Left ventricle myocardium inferior (tissue), 1 donor: ENCODE measurements at places on chromosomes 1 and 21. TPM values are rescaled to one million over a fixed set of nuclear protein-coding genes. Genes with fewer than 3 reads are reported as not detected.

CACNA1S gene
- not detected for total RNA-seq

SRP9 gene
- 205 TPM for total RNA-seq

CRYAA gene
- not detected for total RNA-seq

GRCh38 chr1:6612641-6613360 is 730 bp upstream of the PHF13 start:
- peak; percentile 36 for DNase-seq
- no peaks in the 10 kb centered on the region for H3K27me3 ChIP-seq
- peaks cover 69% of the 10 kb centered on the region for H3K4me1 ChIP-seq
- peaks cover 5% of the 10 kb centered on the region for H3K36me3 ChIP-seq

- no peaks in the 10 kb centered on the region for H3K36me3 ChIP-seq
- H3K4me1 ChIP-seq, result peaks cover 6% of the 10 kb centered on the region
- H3K27ac ChIP-seq, result no peak overlapping the region
- DNase-seq, result no peak
Measured at GRCh38 chr1:19007491-19008441, 51.3 kb upstream of the IFFO2 start.

DNA sequence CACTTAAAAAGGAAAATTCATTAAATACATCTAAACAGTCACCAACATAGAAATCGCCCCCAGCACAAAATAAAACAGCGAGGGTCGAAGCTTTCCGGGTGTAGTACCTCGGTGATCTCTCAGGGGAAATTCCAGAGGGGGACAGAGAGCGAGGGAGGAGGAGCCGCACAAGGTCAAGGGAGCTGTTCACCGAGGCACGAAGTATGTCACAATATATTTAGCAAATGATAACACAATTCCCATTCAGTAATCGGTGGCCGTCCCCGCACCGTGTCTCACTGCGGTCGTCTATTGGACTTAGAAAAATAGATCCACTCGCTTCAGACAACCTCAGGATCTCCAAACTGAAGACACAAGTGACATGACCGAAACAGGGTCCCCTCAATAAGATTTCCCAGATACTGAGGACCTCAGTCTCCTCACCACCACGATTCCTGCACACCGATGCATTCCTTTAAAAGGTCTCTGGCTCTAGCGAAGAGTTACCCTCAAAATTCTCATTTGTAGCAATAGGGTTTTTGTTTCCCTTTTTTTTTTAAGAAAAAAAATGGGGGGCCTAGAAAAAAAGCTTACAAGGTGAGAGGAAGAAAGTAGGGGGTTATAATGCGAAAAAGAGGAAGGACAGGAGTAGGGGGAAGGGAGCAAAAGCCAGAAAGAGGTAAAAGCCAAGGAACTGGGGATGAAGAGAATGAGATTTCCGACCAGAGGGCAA is 1.1 kb downstream of the LPGAT1 start:
- H3K4me3 ChIP-seq, result peak overlapping the region; percentile 81
- peaks cover 4% of the 10 kb centered on the region for H3K36me3 ChIP-seq
- peaks cover 40% of the 10 kb centered on the region for H3K4me1 ChIP-seq
- peak overlapping the region; percentile 94 for H3K27ac ChIP-seq
- H3K27me3 ChIP-seq, result no peaks in the 10 kb centered on the region

GRCh38 chr1:225534135-225534534 is 106.3 kb upstream of the LBR start:
- H3K27ac ChIP-seq, result no peak overlapping the region
- H3K4me1 ChIP-seq, result peaks cover 24% of the 10 kb centered on the region
- H3K27me3 ChIP-seq, result no peaks in the 10 kb centered on the region
- no peak overlapping the region for H3K4me3 ChIP-seq
- no peaks in the 10 kb centered on the region for H3K36me3 ChIP-seq

GRCh38 chr1:70836456-70836855 is 211.2 kb downstream of the PTGER3 start:
- no peaks in the 10 kb centered on the region for H3K4me1 ChIP-seq
- no peak for DNase-seq
- H3K36me3 ChIP-seq, result no peaks in the 10 kb centered on the region
- H3K27me3 ChIP-seq, result no peaks in the 10 kb centered on the region

GRCh38 chr1:201028461-201028889 is 5.0 kb upstream of the KIF21B start:
- H3K27ac ChIP-seq, result peak overlapping the region; percentile 34
- peaks cover 37% of the 10 kb centered on the region for H3K4me1 ChIP-seq
- H3K4me3 ChIP-seq, result no peak overlapping the region
- H3K36me3 ChIP-seq, result no peaks in the 10 kb centered on the region

GRCh38 chr1:112450773-112451172 is 54.8 kb downstream of the CTTNBP2NL start:
- no peak for DNase-seq
- H3K36me3 ChIP-seq, result peaks cover 51% of the 10 kb centered on the region
- H3K4me3 ChIP-seq, result no peak overlapping the region
- no peak overlapping the region for H3K27ac ChIP-seq
- H3K4me1 ChIP-seq, result peaks cover 24% of the 10 kb centered on the region

- DNase-seq, result peak; percentile 53
- H3K27ac ChIP-seq, result no peak overlapping the region
- peaks cover 8% of the 10 kb centered on the region for H3K4me1 ChIP-seq
- H3K36me3 ChIP-seq, result no peaks in the 10 kb centered on the region
Measured at GRCh38 chr1:38587766-38588165, 271.8 kb downstream of the RRAGC start.

DNA sequence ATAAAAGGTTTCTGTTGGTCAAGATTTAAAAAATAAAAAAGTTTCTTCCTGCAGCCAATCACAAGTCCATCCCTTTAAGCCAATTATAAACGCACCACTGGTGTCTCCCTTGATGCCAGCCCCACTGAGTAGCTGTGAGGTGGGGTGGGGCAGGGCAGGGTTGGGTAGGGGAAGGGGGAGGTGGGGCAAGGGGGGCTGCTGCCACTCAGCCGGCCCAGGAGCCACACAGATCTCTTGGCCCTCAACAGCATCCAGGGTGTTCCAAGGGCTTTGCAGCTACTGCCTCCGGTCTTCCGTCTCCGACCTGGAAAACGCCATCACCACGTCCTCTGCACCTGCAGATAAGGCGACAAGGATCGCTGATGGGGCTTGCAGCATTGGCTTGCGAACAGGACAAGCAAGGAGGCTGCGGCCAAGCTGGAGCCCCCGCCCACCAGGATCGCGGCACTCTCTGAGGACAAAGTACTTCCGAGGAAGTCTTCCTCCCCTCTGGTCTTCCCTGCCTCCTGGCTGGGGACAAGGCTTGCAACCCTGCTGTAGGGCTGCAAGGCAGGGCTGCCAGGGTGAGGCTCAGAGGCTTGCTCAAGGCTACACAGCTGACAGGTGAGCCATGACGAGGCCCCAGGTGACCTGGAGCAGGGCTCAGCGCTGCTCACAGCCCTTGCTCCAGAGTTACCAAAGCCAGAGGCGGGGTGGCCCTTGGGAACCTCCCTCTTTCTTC is 26.8 kb upstream of the CLSTN1 start:
- H3K4me3 ChIP-seq, result no peak overlapping the region
- H3K36me3 ChIP-seq, result peaks cover 47% of the 10 kb centered on the region
- no peak for DNase-seq
- no peak overlapping the region for H3K27ac ChIP-seq
- H3K27me3 ChIP-seq, result no peaks in the 10 kb centered on the region

- H3K4me1 ChIP-seq, result no peaks in the 10 kb centered on the region
- H3K36me3 ChIP-seq, result no peaks in the 10 kb centered on the region
- no peak overlapping the region for H3K27ac ChIP-seq
- H3K4me3 ChIP-seq, result no peak overlapping the region
- DNase-seq, result no peak
- H3K27me3 ChIP-seq, result no peaks in the 10 kb centered on the region
Measured at GRCh38 chr1:60025552-60025951, 48.0 kb downstream of the C1orf87 start.
